ENCODE measurements at places on chromosomes 13 and 19.

GRCh38 chr19:53388904-53389303 is 6.0 kb upstream of the ZNF765 start:
- DNase-seq, result no peak

DNA sequence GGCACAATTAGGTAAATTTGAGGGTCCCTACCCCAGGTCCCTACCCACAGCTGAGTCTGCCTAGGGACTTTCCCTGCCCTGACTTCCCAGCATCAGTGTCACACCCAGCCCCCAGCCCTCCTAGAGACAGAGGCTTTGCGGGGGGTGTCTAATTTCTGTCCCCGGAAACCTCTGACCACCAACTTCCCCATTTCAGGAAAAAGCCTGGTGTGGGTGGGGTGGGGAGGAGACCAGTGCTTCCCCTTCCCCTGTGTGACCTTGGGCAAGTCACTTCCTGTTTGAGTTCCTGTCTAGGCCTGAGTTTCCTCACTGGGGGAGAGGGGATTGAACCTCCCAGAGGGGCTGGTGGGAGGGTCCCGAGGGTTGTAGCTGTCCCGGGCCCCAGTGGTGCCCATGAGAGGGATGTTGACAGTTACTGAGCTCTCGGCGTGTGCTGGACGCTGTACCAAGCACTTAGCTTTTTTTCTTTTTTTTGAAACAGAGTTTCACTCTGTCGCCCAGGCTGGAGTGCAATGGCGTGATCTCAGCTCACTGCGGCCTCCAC is 7.9 kb downstream of the VASP start:
- peak; percentile 91 for DNase-seq

DNA sequence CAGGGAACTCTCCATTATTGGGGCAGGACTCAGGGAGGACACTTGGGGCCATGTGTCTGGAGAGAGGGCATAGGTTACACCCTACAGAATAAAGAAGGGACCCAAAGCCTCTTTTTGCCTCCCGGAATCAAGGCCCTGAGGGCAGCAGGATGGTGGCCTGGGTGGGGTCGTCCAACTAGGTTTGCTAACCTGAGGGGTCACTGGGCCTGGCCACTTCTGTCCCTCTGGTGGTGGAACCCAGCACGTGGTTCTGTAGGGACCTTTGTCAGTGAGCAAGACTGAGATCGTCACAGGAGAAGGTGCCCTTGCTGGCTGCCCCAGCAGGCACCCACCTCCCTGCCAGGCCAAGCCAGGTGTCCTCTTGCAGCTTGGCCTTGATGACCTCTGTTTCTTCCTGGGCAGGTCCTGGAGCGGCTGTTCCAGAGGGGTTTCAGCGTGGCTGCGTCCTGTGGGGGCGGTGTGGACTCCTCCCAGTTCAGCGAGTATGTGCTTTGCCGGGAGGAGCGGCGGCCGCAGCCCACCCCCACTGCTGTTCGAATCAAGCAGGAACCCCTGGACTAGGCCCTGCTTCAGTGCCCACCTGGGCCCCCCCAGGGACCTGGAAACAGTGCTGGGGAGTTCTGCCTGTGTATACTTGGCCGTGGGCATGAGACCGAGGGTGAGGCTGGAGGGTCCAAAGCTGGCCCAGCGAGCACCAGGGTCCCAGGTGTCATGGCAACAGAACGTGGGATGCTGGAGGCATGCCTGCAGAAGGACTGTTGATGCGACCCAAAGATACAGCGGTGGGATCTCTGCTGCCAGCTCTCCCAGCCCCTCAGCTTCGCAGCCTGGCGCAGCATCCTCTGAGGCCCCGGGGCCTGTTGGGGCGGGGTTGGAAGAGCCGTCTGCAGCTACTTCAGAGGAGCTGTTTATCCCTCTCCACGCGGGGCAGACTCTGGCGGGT is 16.0 kb downstream of the KCTD15 start:
- no peak for DNase-seq

DNA sequence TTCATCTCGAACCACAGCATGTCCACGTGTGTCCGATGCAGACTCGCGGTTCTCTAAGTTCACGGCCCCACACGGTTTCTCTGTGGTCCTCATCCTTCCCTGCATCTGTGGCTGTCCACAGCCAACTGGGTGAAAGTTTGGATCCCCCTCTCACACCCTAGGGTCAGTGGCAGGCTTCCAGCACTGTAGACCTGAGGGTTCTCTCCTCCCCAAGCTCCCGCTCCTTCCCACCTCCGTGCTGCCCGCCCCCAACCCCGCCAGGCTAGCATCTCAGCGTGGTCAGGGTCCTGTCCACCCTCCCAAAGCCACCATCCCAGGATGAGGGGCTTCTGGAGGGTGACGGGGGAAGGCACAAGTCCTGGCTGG is 3.0 kb downstream of the ANGPTL4 start:
- no peak for DNase-seq

GRCh38 chr19:54523403-54523802 is 20.8 kb downstream of the LAIR2 start:
- DNase-seq, result no peak

DNA sequence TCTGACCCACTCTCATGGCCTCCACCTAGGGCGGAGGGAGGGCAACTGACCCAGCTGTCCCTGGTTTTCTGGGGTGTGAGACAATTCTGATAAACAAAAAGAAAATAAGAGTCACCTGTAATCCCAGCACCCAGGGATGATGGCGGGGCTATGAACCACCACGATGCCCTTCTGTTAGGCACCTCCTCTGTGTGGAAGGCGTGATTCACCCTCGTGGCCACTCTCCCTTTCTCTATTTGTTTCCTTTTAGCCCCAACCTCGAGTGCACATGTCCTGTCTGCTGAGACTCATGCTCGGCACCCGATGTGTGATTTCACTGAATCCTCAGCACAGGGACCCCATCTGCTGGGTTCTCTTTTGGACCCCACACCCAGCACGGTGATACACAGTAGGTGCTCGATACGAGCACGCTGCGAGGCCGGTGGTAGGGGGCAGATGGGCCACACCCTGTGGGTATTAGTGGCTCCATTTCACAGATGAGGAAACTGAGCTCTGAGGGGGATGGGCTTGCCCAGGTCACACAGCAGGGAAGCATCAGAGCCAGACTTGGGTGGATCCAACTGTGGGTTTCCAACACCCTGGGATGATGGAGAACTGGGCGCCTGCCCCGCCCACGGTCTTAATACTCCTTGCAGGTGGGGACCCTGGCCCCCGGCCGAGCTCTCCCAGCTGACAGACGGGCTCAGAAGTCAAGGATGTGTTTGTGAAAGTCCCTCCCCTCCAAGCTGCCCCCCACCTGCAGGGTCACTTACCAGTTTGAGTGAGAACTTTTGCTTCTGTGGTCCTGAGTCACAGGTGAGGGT is 24.9 kb downstream of the VRK3 start:
- DNase-seq, result no peak

GRCh38 chr13:98144801-98145350 is 2.0 kb downstream of the FARP1 start:
- DNase-seq, result no peak

- DNase-seq, result no peak
Measured at GRCh38 chr13:88736026-88736425, 1064.9 kb downstream of the SLITRK5 start.

DNA sequence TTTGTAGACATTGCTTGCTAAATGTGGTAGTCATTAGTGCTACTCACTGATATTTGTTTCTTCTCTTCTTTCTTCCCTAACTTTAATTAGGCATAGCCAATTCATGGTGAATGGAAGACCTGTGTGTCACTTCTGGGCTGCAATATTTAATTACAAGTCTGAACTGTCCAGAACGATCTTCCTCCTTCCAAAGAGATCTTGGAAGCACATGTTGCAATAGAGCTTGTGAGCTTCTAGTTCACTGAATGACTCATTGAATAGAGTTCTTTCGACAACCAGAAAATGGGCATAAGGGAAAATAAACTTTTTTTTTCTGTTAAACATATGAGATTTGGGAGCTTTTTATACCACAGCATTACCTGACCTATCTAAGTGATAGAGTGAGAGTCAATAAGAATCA is 1264.6 kb downstream of the PCDH9 start:
- DNase-seq, result peak; percentile 35

GRCh38 chr19:3087769-3088168 is 6.4 kb upstream of the GNA11 start:
- no peak for DNase-seq

DNA sequence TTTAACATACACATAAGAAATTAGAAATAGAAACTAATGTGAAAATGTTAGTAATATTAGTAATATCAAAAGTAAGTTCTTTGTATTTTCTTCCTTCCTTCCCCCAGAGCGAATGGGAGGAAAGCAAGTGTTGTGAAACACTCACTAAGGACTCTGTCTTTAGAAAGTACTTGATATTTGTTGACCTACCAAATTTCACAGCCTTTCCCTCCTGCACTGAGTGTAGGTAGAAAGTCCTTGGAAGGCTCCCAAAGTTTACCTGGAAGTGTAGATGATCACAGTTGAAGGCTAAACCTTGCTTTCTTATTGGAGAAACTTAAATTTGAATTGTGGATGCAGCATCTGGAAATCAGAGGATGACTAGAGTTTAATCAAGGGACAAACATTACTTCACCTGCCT is 1459.5 kb upstream of the SPRY2 start:
- no peak for DNase-seq

DNA sequence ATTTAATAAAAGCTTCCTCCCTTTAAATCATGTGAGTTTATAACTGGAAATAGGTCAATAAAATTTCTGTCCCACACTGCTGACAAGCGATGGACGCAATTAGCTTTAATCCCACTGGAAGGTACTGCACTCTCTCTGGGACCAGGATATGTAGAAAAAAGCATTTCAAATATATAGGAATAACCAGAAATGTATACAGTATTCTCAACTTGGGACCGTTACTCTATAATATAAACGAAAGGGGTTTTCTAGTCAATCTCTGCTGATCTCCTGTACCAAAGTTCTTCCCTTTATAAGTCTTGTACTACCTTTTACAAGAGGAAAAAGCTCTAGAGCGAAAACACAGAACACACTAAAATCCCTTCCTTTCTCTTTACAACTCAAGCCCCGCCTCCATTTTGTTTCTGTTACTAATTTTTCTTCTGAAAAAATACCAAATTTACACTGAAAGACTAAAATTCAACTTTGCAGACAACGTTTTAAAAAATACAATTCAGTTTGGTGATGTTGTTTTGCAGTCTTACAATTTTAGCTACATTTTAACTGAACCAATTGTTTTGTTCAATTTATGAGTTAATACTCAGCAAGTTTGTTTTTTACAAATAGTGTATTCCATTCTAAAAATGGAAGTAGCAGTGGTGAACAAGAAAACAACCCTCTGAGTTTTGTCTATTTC is 1.7 kb upstream of the USPL1 start:
- DNase-seq, result peak; percentile 33

DNA sequence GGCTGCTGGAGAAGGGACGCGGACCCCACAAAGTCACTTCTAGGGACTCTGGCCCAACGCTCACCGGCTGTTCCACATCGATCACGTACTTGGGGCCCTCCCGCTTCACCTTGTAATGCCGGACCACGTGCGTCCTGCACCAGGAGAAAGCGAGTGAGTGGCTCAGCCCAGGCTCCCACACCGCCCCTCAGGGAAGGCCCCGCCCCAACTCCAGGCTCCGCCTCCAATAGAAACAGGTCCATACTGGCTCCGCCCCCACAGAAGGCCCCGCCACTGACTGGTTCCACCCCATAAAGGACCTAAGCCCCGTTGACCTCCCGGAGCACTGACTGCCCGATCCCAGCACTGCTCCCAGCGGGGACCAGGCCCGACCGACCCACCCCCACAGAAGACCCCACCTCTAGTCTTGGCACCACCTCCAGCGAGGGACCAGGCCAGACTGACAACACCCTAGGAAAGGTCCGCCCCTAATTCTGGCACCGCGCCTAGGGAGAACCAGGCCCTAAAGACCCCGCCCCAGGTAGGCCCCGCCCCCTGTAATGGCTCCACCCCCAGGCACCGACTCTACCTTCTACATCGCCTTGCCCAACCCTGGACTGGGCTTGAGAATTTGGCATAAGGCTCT is 11.3 kb downstream of the STAP2 start:
- DNase-seq, result no peak

DNA sequence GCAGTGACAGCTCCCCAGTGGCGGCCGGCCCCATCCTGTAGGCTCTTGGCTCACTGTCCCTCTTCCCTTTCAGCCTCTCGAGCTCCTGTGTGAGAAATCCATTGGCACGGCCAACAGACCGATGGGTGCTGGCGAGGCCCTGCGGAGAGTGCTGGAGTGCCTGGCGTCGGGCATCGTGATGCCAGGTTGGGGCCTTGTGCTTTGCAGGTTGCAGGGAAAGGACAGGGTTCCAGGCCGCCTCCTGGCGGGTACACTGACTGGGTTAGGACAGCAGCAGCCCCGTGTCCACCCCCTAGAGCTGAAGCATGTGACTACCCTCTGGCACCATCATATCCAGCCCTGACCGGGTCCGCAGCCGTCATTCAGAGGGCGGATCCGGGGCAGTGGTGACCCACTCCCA is 21.5 kb upstream of the QTRT1 start:
- DNase-seq, result no peak

DNA sequence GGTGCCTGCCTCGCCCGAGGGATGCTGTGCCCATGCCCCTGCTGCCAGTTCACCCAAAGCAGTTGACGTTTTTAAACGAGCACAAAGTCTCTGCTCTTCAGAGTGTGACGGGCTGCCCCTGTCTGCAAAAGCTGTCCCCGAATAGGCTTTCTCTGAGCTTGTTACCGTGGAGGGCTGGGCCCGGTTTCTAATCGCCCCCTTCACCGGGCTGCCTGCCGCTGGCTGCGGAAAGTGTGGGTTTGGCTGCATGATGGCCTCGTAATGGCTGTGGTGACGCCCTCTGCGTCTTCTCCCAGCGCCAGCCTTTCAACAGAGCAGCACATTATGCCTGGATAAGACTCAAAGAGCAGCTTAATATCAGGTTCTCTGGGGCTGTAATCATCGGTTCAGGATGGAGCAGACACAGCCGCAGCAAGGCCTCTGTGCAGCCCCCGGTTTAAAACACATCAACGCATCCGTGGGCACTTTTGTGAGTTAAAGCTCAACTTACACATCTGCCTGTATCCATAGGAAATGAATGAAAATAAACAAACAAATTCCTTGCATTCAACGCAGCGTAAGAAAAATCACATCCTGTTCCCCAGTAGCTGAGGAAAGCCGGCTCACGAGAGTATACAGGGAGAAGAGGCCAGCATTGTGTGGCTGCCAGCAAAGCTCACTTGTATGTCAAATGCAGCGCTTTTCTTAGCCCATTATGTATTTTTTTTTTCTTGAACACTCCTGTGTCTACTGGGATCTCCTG is 166.4 kb upstream of the SOX1 start:
- no peak for DNase-seq

- DNase-seq, result peak; percentile 43
Measured at GRCh38 chr19:48290771-48291488, 21.0 kb downstream of the ZNF114 start.

DNA sequence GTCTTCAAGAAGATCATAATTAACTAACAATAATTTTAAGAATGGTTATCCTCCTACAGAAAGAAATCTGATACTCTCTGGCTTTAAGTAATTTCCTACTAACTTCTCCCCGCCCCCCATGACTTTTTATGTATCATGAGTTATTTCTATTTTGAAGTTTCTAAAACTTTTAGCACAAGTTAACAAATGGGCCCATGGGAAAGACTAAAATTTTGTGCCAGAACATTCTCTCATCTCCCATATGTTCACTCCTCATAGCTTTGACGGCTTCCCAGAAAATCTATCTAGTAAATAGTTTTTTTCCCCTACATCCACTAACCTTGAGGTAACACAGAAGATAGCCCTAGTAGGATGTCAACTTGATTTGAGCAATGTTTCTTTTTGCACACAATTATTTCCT is 148.3 kb downstream of the POSTN start:
- DNase-seq, result no peak
